ENCODE measurements at places on chromosomes 1 and 21.

DNA sequence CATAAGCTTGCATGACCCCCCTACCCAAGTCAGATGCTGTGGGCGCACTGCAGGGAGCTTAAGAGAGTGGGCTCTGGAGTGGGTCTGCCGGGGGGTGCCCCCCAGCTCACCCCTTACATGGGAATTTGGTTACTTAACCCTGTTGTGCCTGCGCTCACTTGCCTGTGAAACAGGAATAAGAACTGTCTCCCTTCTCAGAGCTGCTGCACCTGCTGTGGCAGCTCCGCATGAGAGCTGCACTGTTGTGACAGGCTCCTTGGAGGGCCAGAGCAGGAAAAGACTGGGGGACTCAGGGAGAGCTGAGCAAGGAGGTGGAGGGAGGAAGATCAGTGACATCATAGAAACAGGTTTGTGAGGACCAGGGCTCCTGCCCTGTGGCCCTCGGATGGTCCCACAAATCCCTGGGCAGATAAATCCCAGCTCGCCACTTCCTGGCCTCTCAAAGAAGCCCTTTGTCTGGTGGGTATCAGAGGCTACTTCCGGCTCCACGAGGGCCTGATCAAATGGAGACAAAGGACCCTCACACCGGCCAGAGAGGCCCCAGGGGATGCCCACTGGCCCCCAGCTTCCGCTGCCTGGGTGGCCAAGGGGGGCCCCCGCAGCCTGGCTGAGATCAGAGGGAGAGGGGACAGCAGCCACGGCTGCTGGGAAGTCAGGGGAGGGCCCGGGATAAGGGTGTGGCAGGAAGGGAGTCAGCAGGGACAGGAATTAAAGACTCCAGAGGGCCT is 28.9 kb upstream of the LAPTM5 start:
- no peak for DNase-seq

GRCh38 chr1:160646711-160647328 is at the start of gene SLAMF1:
TSS of gene SLAMF1 (minus strand) at chr1:160647044. CDS start at chr1:160646945, 99 bp downstream.
- DNase-seq: peak; percentile 55

DNA sequence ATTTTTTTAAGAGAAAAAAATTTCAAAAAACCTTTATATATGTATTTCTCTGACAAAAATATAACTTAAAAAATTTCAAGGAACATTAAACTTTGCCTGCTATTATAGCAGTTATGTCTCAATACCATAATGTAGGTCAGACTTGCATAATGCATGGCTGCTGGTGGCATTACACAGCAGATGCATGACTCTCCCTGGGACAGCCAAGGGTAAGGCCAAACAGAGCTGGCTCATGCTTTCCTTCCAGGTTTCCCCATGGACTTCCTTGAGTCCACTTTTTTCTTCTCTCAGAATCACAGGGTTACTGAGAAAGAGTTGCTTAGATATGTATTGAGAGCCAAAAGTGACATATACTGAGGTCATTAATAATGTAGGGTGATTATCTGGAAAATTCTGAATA is 43.7 kb downstream of the RHOU start:
- DNase-seq: no peak

- DNase-seq: no peak
Measured at GRCh38 chr1:30395631-30396030, 327.8 kb downstream of the MATN1 start.

DNA sequence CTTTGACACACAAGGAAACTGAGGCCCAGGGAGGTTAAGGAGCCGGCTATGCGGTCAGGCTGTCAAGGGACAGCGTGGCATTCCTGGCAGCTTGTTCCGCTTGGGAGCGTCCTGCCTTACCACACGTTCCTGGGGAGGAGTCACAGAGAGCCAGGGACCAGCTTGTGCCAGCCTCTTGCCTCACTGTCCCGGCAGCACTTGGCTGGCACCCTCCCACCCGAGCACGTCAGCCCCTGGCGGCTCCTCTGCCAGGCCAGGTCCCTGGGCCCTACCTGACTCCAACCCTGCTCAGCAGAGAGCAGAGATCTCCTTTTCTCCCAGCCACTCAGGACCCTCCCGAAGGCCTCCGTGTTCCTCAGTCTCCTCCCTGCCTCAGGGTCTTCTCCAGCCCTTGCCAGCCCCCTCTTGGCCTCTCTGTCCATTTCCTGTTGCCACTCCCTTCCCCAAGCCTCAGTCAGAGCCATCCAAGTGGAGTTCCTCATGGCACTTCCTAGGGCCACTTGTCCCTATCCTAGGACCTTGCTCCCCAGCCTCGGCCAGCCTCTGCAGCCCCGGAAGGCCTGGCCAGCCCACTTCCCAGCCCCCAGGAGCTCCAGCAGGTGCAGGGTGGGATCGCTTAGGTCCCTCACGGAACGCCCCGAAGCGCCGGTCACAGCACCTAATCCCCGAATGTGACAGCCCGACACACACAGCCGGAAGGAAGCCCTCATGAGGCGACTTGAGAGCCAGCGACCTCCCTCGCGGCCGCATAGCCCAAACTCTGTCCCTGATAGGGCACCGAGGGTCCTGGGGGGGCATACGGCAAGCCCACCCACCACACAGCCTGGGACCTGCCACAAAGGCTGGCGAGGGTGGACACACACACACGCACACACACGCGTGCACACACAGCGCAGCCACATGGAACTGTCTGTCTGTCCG is 130.3 kb downstream of the CASZ1 start:
- DNase-seq: no peak

GRCh38 chr1:1630191-1630964 is 1.6 kb upstream of the MMP23B start:
- DNase-seq: peak; percentile 89

- DNase-seq: no peak
Measured at GRCh38 chr1:37480581-37481288, 6.4 kb downstream of the ZC3H12A start.

- DNase-seq: no peak
Measured at GRCh38 chr21:32331444-32332305, 33.0 kb downstream of the MRAP start.

GRCh38 chr1:113133759-113134158 is 60.8 kb downstream of the LRIG2 start:
- no peak for DNase-seq

- DNase-seq: no peak
Measured at GRCh38 chr1:226786550-226786949, 47.5 kb upstream of the ITPKB start.

DNA sequence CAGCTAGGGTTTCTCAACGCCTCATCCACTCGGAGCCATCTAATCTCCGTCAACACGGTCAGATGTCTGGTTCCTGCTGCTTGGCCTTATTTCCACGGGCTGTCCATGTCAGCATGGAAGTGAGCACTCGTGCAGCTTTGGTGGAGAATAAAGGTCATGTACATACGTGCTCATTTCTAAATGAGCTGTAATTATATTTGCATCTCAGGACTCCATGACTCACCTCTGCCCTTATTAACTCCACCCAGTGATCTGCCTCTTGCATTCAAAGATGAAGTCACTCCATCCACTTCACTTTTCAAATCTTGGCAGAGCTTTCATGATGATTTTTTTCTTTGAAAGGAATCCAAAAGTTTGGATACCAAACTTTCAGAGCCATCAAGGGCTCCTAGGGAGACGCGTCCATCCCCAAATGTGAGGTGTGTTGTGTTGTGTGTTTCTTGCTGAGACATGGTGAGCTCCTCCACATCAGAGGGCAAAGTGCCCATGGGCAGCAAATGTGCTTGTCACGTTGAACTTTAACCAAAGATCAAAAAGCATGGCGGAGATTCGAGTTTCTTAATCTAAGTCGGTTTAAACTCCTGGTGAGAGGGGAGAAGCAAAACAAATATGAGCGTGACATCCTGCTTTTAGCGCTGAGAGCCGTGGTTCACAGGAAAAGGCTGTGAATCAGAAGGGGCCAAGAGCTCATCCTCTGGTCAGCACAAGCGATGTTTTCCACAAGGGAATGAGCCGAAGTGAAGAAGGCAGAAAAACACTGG is 68.6 kb upstream of the ERRFI1 start:
- no peak for DNase-seq

- no peak for DNase-seq
Measured at GRCh38 chr1:3352952-3353331, 101.5 kb upstream of the ARHGEF16 start.

- no peak for DNase-seq
Measured at GRCh38 chr1:47216278-47217059, 15.6 kb downstream of the TAL1 start.

- DNase-seq: no peak
Measured at GRCh38 chr1:98073106-98073505, 152.3 kb upstream of the DPYD start.

- no peak for DNase-seq
Measured at GRCh38 chr1:39859859-39860812, 23.2 kb downstream of the TRIT1 start.

DNA sequence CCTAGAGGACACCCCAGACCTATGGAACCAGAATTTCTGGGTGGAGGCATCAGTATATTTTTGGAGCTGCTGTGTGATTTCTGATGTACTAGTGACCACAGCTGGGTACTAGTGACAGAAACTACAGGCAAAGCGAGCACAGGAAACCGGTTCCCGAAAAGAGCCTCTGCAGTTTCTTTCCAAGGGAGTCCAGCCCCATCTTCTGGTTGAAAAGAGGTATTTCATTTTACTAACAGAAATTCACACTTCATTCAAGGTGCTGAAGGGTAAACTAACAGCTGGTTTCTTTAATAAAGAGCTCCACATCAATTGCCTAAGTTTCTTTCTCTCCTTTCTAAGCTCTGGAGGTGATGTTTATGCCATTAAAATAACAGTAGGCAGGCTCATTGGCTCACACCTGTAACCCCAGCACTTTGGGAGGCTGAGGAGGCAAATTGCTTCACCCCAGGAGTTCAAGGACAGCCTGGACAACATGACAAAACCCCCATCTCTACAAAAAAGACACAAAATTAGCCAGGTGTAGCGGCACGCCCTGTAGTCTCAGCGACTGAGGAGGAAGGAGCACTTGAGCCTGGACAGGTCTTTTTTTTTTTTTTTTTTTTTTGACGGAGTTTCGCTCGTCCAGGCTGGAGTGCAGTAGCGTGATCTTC is 22.0 kb downstream of the THAP3 start:
- no peak for DNase-seq

- DNase-seq: no peak
Measured at GRCh38 chr1:162626094-162626493, 6.2 kb upstream of the DDR2 start.

- no peak for DNase-seq
Measured at GRCh38 chr1:201059871-201060555, 36.5 kb upstream of the KIF21B start.

GRCh38 chr1:33848205-33848937 is 15.5 kb upstream of the HMGB4 start:
- DNase-seq: no peak

- no peak for DNase-seq
Measured at GRCh38 chr1:25024615-25025350, 94.7 kb upstream of the RUNX3 start.

- DNase-seq: no peak
Measured at GRCh38 chr1:107900090-107900945, 64.7 kb downstream of the VAV3 start.

- DNase-seq: no peak
Measured at GRCh38 chr1:165279882-165280281, 76.6 kb downstream of the LMX1A start.

GRCh38 chr1:114353262-114353661 is 157.7 kb downstream of the TRIM33 start:
- DNase-seq: no peak

DNA sequence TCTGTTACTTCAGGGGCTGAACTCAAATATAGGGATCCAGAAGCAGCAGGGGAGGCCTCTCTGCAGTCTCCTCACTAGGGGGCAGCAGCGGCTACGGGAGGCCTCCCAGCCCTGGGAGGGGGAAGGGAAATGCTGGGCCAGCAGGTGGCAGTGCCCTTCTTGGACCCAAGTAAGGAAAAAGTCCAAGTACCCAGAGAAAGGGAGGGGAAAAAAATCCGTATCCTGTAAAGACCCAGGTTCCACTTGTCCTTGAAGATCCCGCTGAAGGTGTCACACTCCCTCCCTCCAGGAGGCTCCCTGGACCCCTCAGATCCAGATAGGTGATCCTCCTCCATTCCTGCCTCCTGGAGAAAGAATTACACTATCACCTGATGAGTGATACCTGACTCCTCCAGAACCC is 14.1 kb upstream of the NUAK2 start:
- peak; percentile 84 for DNase-seq

- no peak for DNase-seq
Measured at GRCh38 chr1:30273456-30273855, 449.9 kb downstream of the MATN1 start.

GRCh38 chr1:46017876-46018503 is 114.4 kb downstream of the PIK3R3 start:
- DNase-seq: no peak

- DNase-seq: no peak
Measured at GRCh38 chr1:77797991-77798390, 18.5 kb downstream of the MIGA1 start.

DNA sequence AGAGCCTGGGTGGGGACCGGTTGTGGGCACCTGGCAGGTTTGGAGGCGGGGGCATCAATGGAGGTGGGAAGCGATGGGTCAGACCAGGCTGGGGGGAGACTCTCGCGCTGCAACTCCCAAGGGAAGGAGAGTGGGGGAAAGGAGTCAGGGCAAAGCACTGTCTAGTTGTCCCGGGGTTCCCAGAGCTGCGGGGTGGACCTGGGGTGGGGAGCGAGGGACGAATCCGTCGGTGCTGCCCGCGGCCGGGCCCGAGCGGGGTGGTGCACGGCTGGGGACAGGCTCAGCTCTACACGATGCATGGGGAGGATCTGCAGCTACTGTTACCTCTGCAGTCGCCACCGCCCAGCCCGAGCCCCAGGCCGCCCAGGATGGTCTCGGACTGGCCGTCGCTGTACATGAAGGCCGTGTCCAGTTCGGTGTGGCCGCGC is 427 bp downstream of the AKR7A2 start:
- peak; percentile 25 for DNase-seq

DNA sequence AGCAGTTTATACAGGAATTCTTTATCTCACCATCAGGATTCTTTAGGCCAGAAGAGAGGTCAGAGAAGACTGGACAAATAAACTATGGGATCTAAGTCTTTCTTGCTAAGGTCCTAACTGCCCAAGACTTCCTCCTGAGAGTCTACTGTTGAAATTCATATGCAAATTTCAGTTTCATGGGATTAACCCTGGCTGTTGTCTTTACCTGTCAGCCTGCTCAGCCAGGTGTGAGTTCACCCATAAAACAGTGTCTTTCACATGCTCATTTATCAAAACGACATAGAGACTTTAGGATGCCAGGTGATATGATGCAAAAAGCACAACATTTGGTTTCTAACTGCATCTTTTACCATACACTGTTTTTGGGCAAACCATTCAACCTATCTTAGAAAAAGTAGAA is 211.0 kb downstream of the PDE4B start:
- no peak for DNase-seq

DNA sequence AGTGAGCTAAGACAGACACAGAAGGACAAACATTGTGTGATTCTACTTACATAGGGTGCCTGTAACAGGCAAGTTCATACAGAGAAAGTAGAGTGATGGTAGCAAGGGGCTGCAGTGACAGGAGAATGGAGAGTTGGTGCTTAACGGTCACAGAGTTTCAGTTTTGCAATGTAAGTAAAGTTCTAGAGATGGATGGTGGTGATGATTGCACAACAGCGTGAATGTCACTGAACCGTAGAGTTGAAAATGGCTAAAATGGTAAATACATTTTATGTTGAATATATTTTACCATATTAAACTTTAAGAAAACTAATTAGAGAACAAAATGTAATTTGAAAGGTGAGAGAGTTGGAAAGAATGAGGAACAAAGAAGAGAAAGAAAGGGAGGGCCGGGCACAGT is 8.7 kb downstream of the CFAP107 start:
- no peak for DNase-seq

- DNase-seq: no peak
Measured at GRCh38 chr1:219269171-219269570, 95.5 kb downstream of the LYPLAL1 start.
